Endothelial cell (in vitro differentiated cells): ENCODE measurements at places on chromosomes 5 and 9.

DNA sequence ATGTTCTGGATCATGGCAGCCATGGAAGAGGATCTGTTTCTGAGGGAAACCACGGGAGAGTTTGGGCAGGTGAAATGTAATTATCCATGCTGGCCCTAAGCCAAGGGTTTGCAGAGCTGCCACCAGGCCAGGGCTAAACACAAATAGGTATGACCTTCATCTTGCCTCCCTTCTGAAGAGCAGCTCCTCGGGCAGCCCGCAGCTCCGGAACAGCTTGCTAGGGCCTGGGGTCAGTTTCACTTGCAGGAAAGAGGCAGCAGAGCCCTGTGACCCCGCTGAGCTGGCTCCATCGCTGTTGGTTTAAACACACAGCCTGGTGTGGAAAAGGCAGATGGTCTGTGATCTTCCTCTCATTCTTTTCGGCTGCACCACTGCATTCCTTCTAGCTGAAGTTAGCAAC lies 141.4 kb downstream of the TMEM38B start:
- no peak overlapping the region for H3K4me3 ChIP-seq
- peaks cover 26% of the 10 kb centered on the region for H3K4me1 ChIP-seq
- peak; percentile 26 for DNase-seq
- H3K27me3 ChIP-seq: peaks cover 3% of the 10 kb centered on the region
- peak overlapping the region; percentile 64 for H3K27ac ChIP-seq
- H3K36me3 ChIP-seq: no peaks in the 10 kb centered on the region

DNA sequence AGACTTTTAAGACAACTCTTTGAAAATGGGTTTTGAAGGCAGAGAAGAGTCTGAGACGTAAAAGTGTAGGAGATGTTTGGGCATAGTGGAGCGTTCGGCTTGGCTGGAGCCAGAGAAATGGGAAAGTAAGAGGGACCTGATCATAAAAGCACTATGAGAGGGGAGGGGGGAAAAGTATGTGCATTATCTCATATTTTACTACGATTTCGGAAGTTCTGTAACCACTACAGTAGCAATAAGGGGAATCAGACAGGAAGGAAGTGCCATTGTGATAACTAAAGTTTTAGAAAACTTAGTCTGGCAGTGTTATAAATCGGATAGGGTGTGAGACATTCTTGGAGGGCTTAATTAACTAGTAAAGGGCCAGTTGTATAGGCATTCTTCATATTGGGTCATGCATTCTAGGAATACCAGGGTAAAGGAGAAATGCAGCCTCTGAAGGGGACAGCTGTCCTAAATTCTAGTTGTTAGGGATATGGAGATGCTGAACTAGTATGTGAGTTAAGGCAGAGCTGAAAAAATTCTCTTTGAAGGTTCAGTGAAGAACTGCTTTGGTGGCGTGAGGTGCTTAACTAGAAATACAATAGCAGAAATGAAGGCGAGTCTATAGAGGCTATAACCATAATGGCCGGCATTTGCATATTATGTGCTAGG lies 83.8 kb upstream of the FREM1 start:
- H3K4me1 ChIP-seq: peaks cover 20% of the 10 kb centered on the region
- H3K27ac ChIP-seq: peak overlapping the region; percentile 62
- no peak for DNase-seq
- H3K4me3 ChIP-seq: peak overlapping the region; percentile 78
- no peaks in the 10 kb centered on the region for H3K27me3 ChIP-seq

- H3K4me3 ChIP-seq: no peak overlapping the region
- peaks cover 10% of the 10 kb centered on the region for H3K27me3 ChIP-seq
- H3K27ac ChIP-seq: no peak overlapping the region
- no peak for DNase-seq
Observed at GRCh38 chr5:344668-345067, 23.2 kb downstream of the AHRR start.

- no peaks in the 10 kb centered on the region for H3K4me1 ChIP-seq
- no peak overlapping the region for H3K27ac ChIP-seq
- H3K4me3 ChIP-seq: no peak overlapping the region
- H3K36me3 ChIP-seq: no peaks in the 10 kb centered on the region
- H3K27me3 ChIP-seq: no peaks in the 10 kb centered on the region
Observed at GRCh38 chr5:20949636-20950035, 961.6 kb upstream of the CDH18 start.

DNA sequence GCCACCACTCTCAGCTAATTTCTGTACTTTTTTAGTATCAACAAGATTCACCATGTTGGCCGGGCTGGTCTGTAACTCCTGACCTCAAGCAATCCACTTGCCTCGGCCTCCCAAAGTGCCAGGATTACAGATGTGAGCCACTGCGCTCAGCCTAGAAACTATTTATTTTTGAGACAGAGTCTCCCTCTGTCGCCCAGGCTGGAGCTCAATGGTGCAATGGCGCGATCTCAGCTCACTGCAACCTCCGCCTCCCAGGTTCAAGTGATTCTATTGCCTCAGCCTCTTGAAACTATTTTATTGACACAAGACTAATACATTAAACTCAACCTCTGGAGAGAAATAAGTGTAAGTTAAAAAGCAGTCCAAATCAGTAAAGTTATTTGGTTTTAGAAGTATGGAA lies 34.0 kb downstream of the IL6ST start:
- no peak overlapping the region for H3K27ac ChIP-seq
- DNase-seq: no peak
- H3K27me3 ChIP-seq: peaks cover 4% of the 10 kb centered on the region
- no peak overlapping the region for H3K4me3 ChIP-seq
- H3K36me3 ChIP-seq: peaks cover 3% of the 10 kb centered on the region

DNA sequence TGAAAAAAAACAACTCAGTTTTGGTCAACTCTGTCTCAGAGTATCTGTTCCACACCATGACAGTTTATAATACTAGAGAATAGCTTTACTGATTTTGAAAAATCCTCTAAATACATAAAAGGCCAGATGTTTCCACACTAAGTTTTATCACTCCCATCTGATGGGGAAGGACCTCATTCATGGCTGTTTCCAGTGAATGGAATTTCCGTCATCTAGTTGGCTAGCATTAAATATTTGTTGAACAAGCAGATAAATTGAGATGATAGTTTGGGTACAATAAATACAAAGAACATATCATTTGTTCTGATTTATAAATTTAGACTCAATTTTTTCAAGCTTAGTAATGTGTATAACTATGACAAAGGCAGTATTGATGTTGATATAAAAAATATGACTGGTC lies 408.5 kb downstream of the PTPRD start:
- no peak for DNase-seq
- H3K4me3 ChIP-seq: no peak overlapping the region
- H3K36me3 ChIP-seq: no peaks in the 10 kb centered on the region
- H3K4me1 ChIP-seq: no peaks in the 10 kb centered on the region
- H3K27me3 ChIP-seq: no peaks in the 10 kb centered on the region

GRCh38 chr9:35905912-35906679 lies at the start of gene HRCT1:
HRCT1 (plus strand) TSS chr9:35906202; CDS start chr9:35906288, 86 bp downstream.
- DNase-seq: no peak
- H3K4me3 ChIP-seq: peak within 1 kb of the TSS; percentile 51
- peaks cover 36% of the 10 kb centered on the region for H3K27me3 ChIP-seq
- peaks cover 75% of the 10 kb centered on the region for H3K4me1 ChIP-seq
- peak within 1 kb of the TSS; percentile 99 for H3K27ac ChIP-seq

GRCh38 chr5:81776258-81776657 lies 25.4 kb upstream of the SSBP2 start:
- peaks cover 30% of the 10 kb centered on the region for H3K4me1 ChIP-seq
- DNase-seq: no peak
- H3K36me3 ChIP-seq: peaks cover 12% of the 10 kb centered on the region
- no peak overlapping the region for H3K27ac ChIP-seq
- H3K4me3 ChIP-seq: no peak overlapping the region
- peaks cover 4% of the 10 kb centered on the region for H3K27me3 ChIP-seq

- no peak for DNase-seq
- no peak overlapping the region for H3K27ac ChIP-seq
- peaks cover 6% of the 10 kb centered on the region for H3K4me1 ChIP-seq
- H3K27me3 ChIP-seq: no peaks in the 10 kb centered on the region
- H3K4me3 ChIP-seq: no peak overlapping the region
Observed at GRCh38 chr5:126809916-126810315, 33.0 kb downstream of the LMNB1 start.

- no peak overlapping the region for H3K27ac ChIP-seq
- H3K36me3 ChIP-seq: no peaks in the 10 kb centered on the region
- DNase-seq: no peak
- no peak overlapping the region for H3K4me3 ChIP-seq
- H3K27me3 ChIP-seq: no peaks in the 10 kb centered on the region
Observed at GRCh38 chr5:30195036-30195435, 998.5 kb upstream of the CDH6 start.

DNA sequence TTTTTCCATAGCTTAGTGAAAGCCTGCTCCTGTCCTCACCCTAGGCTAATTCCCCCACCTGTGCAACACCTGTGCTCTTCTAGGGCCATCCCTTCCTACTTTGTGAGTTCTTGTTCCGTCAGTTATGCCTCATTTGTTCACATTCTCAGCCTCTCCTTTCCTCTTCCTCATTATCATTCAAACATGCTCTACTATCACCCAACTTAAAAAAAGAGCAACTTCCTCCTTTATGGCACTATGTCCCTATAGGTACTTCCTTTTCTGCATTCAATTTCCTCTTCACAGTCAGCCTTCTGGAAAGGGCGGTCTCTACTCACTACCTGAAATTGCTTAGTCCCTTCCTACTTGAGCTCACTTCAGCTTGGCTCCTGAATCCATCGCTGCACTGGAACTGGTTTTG lies 111.8 kb upstream of the LHFPL2 start:
- peaks cover 15% of the 10 kb centered on the region for H3K4me1 ChIP-seq
- H3K36me3 ChIP-seq: peaks cover 4% of the 10 kb centered on the region
- no peak for DNase-seq

DNA sequence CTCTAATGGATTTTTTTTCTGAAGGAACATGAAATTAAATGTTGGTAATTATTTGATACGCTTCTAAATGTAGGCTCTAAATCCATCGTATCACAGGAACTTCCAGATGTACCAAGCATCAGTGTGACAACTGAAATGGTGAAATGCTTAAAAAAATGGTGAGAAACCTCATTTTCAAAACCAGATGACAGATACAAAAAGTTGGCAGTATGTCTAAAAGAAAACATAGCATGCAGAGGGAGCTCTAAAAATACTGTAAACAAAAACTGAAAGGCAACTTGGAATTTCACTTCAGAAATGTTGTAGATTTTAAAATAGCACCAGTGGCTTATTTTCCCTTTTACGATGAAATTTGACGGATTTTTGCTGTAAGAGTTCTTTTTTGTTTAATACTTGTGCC lies 1043.6 kb upstream of the WWC1 start:
- H3K36me3 ChIP-seq: no peaks in the 10 kb centered on the region
- no peak overlapping the region for H3K4me3 ChIP-seq
- DNase-seq: no peak
- peaks cover 6% of the 10 kb centered on the region for H3K4me1 ChIP-seq

GRCh38 chr9:98667005-98667640 lies 41.6 kb downstream of the GABBR2 start:
- peaks cover 4% of the 10 kb centered on the region for H3K4me1 ChIP-seq
- DNase-seq: no peak
- H3K27ac ChIP-seq: no peak overlapping the region

GRCh38 chr5:124771761-124772160 lies 25.3 kb upstream of the ZNF608 start:
- no peaks in the 10 kb centered on the region for H3K36me3 ChIP-seq
- H3K27ac ChIP-seq: no peak overlapping the region
- H3K4me1 ChIP-seq: peaks cover 2% of the 10 kb centered on the region

DNA sequence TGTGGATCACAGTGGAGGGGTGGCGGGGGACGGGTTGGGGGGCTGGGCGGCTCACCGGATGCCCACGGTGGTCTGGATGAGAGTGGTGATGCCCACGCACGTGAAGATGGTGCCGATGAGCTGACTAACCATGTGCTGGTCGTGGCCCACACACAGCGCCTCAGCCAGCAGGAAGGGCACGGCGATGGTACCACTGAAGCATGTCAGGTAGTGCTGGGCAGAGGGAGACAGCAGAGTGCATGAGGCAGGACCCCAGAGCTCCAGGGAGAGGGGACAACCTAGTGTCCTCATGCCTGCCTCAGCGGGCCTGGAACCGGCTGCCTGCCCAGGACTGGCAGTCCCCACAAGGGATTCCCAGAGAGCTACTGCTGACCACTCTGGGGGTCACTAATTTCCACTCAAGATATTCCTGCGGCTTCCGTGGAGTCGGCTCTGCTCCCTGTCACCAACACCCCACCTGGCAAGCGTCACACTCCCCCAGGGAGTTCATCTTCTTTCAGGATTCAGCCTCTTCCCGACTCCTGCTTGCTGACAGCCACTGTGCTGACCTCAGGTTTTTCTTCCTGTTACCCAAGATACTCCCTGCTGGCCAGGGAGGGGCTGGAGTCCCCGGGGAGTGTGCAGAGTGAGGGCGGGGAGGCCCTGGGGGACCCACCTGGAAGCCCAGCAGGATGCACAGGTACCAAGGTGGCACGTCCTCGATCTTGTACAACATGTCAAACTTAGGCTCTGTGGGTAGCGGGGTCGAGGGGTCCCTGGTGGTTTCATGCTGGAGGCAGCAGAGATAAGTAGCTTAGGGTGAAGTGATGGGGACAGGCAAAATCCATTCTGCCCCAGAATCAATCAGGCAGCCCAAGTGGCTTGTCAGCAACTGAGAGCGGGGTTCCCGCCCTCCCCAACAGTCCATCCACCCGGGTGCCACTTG lies 998 bp downstream of the SLC23A1 start:
- H3K4me3 ChIP-seq: no peak overlapping the region
- no peak for DNase-seq
- peaks cover 9% of the 10 kb centered on the region for H3K36me3 ChIP-seq

GRCh38 chr5:141757402-141757801 lies 75.4 kb upstream of the ARAP3 start:
- H3K4me3 ChIP-seq: no peak overlapping the region
- H3K4me1 ChIP-seq: peaks cover 15% of the 10 kb centered on the region
- no peak overlapping the region for H3K27ac ChIP-seq
- H3K27me3 ChIP-seq: peaks cover 11% of the 10 kb centered on the region
- H3K36me3 ChIP-seq: no peaks in the 10 kb centered on the region

DNA sequence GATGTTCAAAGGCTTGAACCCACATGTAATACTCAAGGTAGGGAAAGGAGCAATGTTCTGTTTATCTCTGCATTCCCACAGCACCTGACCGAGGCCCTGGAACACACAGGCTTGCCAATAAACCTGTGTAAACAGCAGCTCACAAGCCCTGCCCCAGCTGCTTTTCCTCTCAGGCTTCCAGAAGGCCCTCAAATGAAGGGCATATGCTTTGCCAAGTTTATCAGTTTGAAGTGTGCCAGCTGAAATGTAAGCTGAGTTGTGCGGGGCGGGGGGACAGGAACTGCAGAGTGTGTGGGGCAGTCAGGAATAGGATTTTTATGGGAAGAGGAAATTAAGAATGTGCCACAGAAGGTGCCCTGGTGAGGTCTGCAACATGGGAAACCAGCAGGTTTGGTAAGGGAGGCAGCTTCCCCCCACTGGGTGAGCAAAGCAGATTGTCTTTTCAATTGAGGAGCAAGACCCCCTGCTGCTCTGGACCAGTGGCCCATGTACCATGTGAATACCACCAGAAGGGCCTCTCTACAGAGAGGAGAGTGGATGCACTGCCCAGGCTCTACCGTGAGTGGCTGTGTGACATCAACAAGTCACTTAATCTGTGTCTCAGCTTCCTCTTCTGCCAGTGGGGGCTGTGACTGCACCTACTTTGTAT lies 194.8 kb downstream of the SPOCK1 start:
- H3K27me3 ChIP-seq: no peaks in the 10 kb centered on the region
- DNase-seq: no peak
- H3K27ac ChIP-seq: no peak overlapping the region
- H3K4me1 ChIP-seq: peaks cover 2% of the 10 kb centered on the region
- no peaks in the 10 kb centered on the region for H3K36me3 ChIP-seq
